Stimulated activated naive CD4-positive, alpha-beta T cell treated with Interleukin-2 at 50 U/mL for 16 hours (primary cell): ENCODE measurements at places on chromosomes 5 and 9.

GRCh38 chr5:1405539-1406530 is 39.4 kb downstream of the SLC6A3 start:
- DNase-seq, result no peak

DNA sequence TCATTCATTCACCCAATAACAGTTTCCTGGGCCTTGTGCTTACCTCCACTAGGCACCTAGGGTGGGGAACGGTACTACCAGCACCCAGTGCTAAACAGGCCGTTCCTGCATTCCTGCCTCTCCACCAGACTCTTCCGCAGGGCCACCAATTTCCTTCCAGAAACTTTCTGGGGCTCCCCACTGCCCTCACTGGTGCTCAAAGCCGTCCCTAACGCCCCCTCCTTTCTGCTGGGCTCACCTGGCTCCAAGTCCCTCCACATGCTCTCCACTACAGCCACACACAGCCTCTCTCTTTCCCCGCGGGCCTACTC is 1.4 kb downstream of the PHF19 start:
- DNase-seq, result no peak

DNA sequence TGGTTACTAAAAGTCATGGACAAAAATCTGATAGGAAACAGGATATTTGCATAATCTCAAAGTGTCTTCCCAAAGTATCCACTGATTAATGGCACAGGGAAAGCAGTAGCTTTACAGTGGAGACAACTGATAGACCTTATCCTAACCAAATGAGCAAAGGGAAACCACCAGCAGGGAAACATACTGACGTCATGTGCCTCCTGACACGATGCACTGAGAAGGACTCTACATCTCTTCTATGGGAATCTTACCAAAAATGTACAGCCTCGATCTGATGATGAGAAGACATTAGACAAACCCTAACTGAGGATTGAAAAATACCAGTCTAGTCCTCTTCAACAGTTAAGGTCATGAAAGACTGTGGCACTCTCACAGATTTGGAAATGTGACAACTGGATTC is 166.2 kb downstream of the INSYN2B start:
- DNase-seq, result no peak

DNA sequence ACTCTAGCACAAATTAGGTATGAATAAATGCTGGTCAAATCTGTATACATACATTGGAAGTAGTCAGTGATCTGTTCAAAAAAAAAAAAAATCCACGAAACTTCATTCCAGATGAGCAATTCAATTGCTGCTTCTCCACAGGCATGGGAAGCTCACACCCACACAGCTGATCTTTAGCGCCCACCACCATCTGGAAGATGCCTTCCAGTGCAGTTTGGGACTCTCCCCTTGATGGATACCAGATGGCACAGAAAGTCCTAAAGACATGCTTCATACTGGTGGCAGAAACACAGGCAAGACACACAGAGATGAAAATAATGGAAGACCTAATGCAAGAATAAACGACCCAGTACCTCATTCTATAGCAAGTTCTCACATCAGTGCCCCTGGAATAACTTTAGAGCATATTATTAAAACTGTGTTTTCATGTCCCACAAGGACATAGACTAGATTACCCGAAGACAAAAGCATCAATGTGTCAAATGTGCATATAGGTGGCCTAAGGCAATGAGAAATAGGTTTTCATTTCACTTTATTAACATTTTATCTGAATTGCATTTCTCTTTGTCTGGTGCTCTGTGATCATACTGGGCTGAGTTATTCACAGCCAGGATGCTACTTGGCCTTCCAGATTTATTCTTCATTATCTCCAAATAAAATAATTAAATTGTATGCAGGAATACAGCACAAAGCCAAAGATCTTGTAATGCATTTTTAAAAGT is 135.4 kb upstream of the TAS2R1 start:
- DNase-seq, result no peak

- DNase-seq, result peak; percentile 5
These were observed 7.1 kb downstream of the LRRC26 start for GRCh38 chr9:137162505-137163364.

GRCh38 chr9:136554870-136555269 is 9.0 kb upstream of the NOTCH1 start:
- DNase-seq, result no peak

- DNase-seq, result no peak
These were observed 310.5 kb downstream of the DMAC1 start for GRCh38 chr9:7489036-7489435.

GRCh38 chr5:169219961-169220360 is 81.0 kb downstream of the SLIT3 start:
- no peak for DNase-seq

GRCh38 chr5:59483971-59484472 is 409.5 kb downstream of the PDE4D start:
- DNase-seq, result no peak
